Stimulated activated CD4-positive, alpha-beta T cell treated with anti-CD3 and anti-CD28 coated beads, Interleukin-2, amount 100 ng/mL, for 4 hours (primary cell): ENCODE measurements at places on chromosomes 6 and 20.

DNA sequence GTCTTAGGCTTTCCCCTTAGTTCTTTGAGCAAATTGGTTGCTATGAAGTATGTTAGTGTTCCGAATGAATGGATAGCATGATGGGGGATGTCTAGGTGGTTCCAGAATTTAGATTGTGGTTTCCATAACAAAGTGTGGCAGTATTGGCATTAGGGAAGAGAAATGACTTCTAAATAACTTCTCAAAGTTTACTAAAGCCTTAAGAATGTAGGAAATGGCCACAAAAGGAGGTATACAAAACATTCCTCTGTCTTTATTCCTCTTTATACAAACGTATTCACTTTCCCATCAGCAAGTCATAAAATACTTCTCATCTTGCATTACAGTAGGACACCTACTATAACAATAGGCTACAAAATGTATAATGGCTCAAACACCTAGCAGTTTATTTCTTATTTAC, 279.6 kb downstream of the ESR1 start:
- DNase-seq: no peak

DNA sequence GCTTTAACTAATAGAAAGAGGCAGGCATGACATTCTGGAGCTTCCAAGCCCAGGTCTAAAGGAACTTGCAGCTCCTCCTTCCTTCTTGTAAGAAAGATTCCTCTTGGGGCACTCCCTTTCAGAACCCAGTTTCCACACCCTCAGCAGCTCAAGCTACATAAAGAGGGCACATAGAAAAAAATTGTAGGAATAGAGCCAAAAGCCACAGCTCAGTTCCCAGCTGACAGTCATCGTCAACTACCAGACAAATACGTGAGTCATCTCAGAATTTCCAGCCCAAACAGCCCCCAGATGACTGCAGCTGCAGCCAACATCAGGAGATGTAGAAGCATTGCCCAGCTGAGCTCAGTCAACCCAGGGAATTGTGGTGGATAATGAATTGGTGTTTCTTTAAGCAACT, 349.8 kb upstream of the ARID1B start:
- no peak for DNase-seq

- no peak for DNase-seq
These were observed 363.8 kb downstream of the RNGTT start for GRCh38 chr6:88599571-88599970.

GRCh38 chr6:43628393-43629103, 516 bp downstream of the GTPBP2 start:
- DNase-seq: no peak

GRCh38 chr20:40702504-40702903, 13.5 kb upstream of the MAFB start:
- no peak for DNase-seq

- no peak for DNase-seq
These were observed 2.0 kb upstream of the GTPBP2 start for GRCh38 chr6:43630980-43631619.

GRCh38 chr6:53258774-53259155, 90.0 kb downstream of the ELOVL5 start:
- DNase-seq: no peak

GRCh38 chr20:22762576-22763256, 178.3 kb upstream of the FOXA2 start:
- DNase-seq: no peak

GRCh38 chr6:145031962-145032361, 703.4 kb downstream of the EPM2A start:
- no peak for DNase-seq

DNA sequence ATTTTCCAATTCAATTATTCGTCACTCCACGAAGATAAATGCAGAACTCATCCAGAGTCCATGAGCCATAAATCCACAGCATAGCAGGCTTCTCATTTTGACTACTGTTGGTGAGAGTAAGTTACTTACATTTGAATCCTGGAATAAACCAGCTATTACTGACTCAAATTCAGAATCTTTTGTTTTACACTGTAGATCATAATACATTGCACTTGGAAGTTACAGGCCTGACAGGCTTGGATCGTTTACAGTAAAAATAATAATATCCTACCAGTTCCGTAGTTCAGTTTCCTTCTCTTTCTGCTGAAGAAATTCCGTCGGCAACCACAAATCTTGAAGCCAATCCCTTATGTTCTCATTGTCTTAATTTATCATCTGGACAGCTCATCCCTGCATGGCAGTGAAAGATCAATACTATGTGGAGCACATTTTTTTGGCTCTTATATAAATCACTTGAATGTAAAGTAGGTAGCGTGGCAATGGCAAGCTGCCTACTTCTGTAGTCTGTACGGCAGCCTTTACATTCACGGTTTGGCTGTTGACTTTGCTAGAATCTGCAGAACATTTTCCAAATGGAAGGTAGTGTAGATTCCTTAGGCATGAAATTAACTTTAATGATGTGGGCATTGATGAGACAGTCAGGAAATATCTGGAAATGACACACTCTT, 142.9 kb downstream of the WDR27 start:
- DNase-seq: no peak

DNA sequence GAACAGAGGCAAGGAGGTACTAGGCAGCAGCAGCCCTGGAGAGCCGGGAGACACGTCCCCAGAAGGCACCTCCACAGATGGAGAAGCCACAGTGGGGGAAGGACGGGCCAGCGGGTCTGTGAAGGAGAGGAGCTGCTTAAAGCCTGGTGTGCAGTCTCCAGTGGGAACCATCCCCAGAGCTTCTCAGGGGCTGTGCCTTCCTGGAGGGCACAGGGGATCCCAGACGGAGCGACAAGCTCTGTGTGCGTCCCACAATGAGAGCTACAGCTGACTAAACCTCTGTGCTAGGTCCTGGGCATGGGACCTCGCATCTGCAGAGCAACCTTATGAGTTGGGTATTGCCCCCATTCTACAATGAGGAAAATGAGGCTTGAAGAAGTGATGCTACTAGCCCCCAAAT, 50.7 kb downstream of the EZR start:
- DNase-seq: no peak

DNA sequence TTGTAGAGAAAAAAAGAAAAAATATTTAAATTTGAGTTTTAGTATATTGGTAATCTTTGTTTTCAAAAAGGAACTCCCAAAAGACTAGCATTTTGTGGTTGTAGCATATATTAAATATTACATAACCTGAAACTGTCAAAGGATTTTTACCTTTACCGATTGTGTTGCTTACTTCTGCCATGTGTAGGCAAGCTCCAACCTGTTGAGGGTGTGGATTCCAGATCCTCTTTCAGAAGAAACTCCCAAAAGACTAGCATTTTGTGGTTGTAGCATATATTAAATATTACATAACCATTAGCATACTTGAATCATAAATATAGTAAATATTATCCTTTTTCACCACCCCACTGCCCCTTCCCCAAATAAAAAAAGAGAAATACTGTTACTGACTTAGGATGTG, 3.2 kb downstream of the DSE start:
- no peak for DNase-seq

DNA sequence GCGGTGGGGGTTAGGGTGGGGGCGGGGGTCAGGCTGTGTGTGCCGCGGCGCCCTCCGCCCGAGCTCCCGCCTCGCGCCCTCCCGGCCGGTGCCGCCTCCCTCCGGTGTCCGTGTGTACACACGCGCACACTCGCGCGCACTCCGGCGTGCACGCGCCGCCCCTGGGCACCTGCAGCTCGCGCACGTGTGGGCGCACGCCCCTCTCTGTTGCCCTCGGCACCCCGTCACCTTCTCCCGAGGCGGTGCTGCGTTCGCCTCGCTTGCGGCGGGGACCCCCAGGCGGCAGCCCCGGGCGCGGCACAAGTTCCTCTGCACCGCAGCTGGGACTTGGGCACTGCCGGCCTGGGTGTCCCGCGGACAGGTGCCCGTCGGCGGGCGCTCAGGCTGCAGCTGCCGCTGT, 525 bp downstream of the MACROD2 start:
- no peak for DNase-seq

- no peak for DNase-seq
These were observed 21.5 kb downstream of the COL9A3 start for GRCh38 chr20:62838128-62838891.

DNA sequence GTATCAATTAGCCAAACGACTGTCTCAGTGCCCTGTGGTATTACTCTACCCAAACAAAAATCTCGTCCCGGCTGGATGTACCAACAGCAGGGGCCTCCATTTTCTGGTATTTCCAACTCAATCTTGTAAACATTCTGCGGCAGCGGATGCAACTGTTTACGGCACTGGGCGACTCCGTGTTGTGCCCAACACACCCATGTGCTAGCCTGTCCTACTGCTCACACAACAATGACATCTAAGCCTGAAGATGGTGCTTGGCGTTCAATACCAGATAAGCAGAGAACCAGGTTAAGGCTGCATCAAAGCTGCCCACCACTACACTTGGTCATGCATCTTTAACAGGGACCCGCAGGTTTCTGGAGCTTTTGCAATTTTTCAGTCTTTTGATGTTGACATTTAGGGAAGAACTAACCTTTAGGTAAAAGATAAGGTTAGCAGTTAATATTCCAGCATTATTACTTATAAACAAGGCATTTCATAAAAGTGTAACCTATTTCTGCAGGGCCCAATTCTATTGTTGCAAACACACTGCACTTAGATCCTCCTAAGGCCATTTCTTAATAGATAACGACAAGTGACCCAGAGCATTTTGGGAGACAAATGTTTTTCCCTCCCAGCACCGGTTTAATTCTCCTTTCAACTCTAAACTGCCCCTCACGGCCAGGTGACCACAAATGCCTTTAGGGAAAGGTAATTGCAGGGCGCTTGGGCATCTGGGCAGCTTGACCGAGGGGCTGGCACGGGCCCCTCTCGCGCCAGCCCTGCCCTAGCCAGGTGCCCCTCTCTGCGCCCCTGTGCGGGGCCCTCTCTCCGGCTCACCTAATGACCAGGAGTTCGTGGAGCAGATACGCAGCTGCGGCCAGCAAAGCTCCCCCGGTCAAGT, 945 bp downstream of the FAXC start:
- DNase-seq: no peak

DNA sequence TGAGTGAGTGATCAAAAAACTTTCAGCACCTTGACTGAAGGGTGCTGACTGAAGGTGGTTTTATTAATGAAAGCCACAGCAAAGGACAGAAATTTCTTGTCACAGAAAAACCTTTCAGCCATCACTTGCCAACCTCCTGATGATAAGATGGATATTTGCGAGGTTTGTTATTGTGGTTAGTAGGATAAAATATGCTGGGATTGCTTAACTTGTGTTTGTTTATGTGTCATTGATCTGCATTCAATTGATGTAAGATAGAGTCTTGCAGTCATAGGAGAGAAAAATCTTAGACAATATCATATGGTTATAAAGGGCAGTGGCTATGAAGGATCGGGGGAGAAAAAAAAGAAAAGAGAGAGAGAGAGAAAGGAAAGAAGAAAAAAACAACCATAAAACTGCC, 1.2 kb downstream of the TSBP1 start:
- no peak for DNase-seq

GRCh38 chr6:4660377-4661321, 115.6 kb upstream of the CDYL start:
- no peak for DNase-seq

DNA sequence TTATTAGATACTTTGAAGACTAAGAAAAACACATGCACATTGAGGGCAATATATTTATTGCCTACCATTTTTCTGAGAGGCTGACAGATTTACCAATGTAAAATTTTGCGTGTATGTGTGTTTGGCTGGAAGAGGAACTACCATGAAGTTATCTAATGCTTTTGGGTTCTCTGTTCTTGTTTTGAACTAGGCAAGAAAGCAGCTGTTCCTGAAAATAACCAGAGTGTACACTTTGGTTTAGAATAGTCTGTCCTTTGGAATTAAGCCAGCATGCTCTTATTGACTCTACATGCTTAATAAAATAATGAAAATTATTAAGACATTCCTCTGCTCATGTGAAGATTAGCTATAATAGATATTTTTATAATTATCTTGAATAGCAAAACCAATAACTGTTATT, 129.2 kb downstream of the MYB start:
- DNase-seq: no peak

DNA sequence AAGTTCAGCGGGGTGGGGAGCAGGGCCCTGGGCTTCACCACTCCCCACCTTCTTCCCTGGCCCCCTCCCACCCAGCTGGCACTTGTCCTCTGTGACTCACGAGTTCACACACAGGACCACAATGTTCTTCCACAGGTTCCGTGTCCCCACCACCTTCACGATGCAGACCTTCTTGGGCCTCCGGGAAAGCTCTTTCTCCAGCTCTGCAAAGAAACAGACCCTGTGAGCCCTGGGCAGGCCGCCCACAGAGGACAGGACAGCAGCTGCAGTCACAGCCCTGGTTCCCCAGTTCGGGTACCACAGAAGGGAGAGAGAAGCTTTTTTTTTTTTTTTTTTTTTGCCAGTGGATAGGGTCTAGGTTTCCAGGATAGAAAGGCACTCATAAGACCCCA, 30.9 kb downstream of the PSMG4 start:
- DNase-seq: no peak

DNA sequence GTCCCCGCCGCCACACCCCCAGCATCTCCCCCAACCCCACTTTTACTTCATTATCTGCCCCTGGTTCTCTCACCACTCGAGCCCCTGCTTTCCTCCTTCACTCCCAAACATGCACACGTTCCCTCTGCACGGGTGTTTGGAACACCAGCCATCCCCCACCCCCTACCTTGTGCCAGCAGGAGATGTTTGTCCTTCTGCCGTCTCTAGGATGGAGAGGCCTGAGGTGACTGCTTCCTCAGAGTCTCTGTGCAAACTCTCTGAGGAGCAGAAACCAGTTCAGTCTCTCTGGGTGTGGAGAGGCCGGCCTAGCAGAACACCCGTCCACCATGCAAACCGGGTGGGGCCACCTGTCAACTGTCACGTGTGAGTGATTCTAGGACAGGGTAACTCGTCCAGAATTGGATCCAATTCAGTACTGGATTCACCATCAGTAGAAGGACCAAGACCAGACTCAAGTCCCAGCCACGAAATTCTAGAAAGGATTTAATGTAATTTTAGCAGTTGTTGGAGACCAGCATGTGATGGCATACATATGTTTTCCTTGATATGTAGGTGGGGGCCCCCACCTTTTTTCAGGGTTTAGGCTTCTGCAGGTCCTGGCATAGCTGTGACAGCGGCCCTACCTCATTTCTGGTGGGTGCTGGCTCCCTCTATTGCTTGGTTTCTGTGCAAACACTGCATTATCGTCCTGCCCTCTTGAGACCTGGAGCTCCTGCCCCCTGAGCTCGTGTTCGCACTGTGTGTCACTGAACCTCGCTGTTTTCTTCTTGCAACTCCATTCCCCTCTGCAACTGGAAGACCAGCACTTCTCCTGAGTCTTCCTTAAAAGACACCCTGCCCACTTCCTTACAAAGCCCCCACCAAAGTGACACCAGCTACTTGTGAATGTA, at the start of gene RAET1E:
Gene RAET1E, minus strand, starts transcription at position 259 of the 890 bp plus-strand sequence. CDS start 7,212 bp downstream, outside the sequence.
- no peak for DNase-seq

DNA sequence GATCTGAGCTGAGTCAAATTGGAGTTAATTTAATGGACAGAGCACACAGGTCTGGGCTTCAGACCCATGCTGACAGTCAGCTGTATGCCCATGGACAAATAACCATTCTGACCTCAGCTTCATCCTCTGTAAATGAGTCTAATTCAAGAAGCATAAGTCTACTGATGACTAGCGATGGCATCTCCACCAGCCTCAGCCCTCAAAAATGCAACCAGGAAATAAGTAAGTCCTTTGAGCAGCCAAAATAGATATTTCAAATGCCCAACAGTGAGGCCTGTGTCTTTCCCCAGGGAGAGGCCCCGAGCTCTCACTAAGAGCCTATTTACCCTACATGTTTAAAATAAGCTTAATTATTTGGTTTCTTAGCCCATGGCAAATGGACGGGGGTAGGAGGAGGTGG, 114.2 kb upstream of the MTHFD1L start:
- no peak for DNase-seq
